HFFc6 (cell line): ENCODE measurements at places on chromosomes 2 and 18. TPM values are rescaled to one million over a fixed set of nuclear protein-coding genes. Genes with fewer than 3 reads are reported as not detected.
A peak's percentile ranks its signal among the peaks of the same experiment; 100 is the strongest.

The LOXL3 gene
- 59.8 to 75.7 TPM (median 62.3 TPM) in 3 replicates for total RNA-seq

- peak overlapping the region; percentile 87 for H3K27ac ChIP-seq
- H3K4me1 ChIP-seq = peaks cover 87% of the 10 kb centered on the region
- H3K4me3 ChIP-seq = peak overlapping the region; percentile 64
- peak; percentile 94 for DNase-seq
- no peaks in the 10 kb centered on the region; the same call in 1 of the 2 replicates for H3K27me3 ChIP-seq
Measured at GRCh38 chr2:202113571-202114142, 40.6 kb downstream of the KIAA2012 start.

DNA sequence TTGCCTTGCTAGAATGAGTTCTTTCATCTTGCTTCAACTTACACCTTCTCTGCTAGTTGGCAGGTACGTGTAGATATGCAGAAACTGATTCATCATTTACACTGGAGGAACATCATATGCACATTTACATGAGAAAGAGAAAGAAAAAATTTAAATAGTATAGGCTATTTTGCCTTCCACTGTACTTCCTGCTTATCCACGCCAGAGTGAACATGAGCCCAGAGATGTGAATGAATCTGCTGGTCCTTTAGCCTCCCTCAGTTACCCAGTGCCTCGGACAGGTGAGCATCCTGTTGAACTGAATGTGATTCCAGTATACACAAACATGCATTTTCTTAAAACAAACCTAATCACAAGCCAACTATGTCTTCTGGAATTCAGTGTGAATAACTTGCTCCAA is 83.6 kb downstream of the SESTD1 start:
- H3K4me1 ChIP-seq = peaks cover 14% of the 10 kb centered on the region
- peaks cover 6% of the 10 kb centered on the region for H3K36me3 ChIP-seq
- no peaks in the 10 kb centered on the region for H3K27me3 ChIP-seq
- H3K4me3 ChIP-seq = no peak overlapping the region
- no peak overlapping the region for H3K27ac ChIP-seq
- no peak for DNase-seq

DNA sequence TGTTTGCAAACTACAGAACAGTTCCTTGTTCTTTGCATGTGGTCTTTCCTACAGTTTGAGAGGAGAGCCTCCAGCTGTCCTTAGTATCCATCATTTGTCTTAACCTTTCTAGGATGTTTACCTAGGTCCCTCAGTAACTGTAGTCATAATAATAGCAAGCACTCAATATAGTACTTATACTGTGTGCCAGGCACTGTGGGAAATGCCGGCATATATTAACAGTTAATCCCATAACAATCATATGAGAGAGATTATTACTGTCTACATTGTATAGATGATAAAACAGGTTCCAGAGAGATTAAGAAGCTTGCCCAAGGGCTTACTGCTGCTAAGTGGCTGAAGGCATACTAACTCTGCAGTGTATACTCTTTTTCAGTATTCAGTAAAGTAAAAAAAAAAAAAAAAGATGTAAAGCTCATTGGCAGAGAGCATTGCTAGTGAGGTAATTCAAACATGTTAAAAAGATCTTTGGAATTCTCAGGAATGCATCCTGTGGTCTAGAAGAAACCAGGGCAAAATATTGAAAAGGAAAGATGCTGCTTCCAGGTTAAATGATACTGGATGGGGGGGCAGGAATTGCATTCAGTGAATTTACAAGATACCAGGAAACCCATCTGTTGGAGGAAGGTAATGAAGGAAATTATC is 72.3 kb downstream of the SPTBN1 start:
- no peaks in the 10 kb centered on the region; the same call in 1 of the 2 replicates for H3K27me3 ChIP-seq
- no peak overlapping the region for H3K4me3 ChIP-seq

- H3K36me3 ChIP-seq = peaks cover 37% of the 10 kb centered on the region
- H3K27ac ChIP-seq = no peak overlapping the region; the same call in 1 of the 2 replicates
- DNase-seq = peak; percentile 40
- peaks cover 44% of the 10 kb centered on the region for H3K4me1 ChIP-seq
- no peaks in the 10 kb centered on the region for H3K27me3 ChIP-seq
- no peak overlapping the region for H3K4me3 ChIP-seq
Measured at GRCh38 chr2:196821195-196821594, 12.0 kb upstream of the C2orf66 start.

GRCh38 chr2:42172566-42172965 is 3.4 kb downstream of the EML4 start:
- H3K36me3 ChIP-seq = peaks cover 5% of the 10 kb centered on the region; the same call in 1 of the 2 replicates
- no peaks in the 10 kb centered on the region; the same call in 1 of the 2 replicates for H3K27me3 ChIP-seq
- no peak overlapping the region for H3K4me3 ChIP-seq
- peaks cover 21% of the 10 kb centered on the region for H3K4me1 ChIP-seq

DNA sequence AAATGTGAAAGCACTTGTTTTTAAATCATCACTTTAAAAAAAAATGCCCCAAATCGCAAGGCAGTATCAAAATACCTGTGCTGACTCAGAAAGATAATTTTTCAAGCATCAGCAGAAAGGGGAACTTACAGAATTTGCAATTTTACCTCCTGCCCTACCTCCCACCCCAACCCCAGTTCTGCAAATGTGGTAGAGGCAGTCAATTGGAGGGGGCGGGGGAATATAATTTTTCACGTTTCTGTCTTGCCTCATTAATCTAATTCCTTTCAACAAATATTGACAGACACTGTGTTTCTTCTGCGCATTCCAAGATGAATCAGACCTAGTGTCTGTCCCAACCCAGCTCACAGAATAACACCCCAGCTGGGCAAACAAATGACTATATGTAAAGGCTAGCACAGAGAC is 76.8 kb downstream of the ALPK2 start:
- peaks cover 30% of the 10 kb centered on the region for H3K4me1 ChIP-seq
- H3K27me3 ChIP-seq = peaks cover 2% of the 10 kb centered on the region
- DNase-seq = peak; percentile 26
- no peak overlapping the region for H3K4me3 ChIP-seq
- H3K27ac ChIP-seq = no peak overlapping the region
- peaks cover 20% of the 10 kb centered on the region for H3K36me3 ChIP-seq
